ENCODE measurements at places on chromosomes 13 and 19.

DNA sequence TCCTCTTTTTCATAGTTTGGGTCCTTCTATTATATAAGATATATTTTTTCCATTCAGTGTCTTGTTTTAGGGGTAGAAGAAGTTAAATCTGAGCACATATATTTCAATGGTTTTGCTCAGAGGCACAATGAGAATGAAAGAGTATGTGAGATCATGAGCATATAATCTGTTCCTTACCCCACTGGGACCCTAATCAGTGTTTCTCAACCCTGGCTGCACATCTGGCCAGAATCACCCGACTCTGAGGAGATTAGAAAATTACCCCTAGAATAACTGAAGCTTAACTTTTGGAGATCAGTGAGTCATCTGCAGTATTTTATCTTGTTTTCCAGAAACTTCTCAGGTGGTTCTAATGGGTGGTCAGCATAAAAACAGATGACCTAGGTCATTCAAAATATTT, 782 bp downstream of the CYSLTR2 start:
- DNase-seq: no peak

GRCh38 chr19:5018224-5019015, 49.5 kb downstream of the KDM4B start:
- DNase-seq: no peak

DNA sequence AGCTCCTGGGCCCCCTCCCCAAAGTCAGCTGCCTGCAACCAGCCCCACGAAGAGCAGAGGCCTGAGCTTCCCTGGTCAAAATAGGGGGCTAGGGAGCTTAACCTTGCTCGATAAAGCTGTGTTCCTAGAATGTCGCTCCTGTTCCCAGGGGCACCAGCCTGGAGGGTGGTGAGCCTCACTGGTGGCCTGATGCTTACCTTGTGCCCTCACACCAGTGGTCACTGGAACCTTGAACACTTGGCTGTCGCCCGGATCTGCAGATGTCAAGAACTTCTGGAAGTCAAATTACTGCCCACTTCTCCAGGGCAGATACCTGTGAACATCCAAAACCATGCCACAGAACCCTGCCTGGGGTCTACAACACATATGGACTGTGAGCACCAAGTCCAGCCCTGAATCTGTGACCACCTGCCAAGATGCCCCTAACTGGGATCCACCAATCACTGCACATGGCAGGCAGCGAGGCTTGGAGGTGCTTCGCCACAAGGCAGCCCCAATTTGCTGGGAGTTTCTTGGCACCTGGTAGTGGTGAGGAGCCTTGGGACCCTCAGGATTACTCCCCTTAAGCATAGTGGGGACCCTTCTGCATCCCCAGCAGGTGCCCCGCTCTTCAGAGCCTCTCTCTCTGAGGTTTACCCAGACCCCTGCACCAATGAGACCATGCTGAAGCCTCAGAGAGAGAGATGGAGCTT, 4.7 kb upstream of the CEACAM5 start:
- DNase-seq: no peak

DNA sequence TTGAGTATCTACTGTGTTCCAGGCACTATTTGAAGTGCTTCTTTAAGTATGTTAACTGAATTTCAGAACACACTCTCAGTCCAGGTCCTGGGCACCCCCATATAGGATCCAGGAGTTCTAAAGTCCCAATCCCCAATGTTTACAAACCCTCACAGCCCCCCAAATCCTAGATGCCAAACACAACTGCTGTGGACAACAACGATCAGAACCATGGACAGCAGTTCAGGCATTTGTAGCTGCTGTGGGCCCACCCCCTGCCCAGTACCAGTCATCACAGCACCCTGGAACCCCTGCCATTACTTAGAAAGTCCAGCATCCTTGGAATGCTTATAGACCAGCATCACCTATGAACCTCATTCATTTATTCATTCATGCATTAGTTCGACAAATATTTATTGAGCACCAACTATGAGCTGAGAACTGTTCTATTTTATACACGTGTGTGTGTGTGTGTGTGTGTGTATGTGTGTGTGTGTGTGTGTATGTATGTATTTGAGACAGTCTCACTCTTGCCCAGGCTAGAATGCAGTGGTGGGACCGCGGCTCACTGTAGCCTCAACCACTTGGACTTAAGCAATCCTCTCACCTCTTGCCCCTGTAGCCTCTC, 19.3 kb upstream of the SDHAF1 start:
- no peak for DNase-seq

DNA sequence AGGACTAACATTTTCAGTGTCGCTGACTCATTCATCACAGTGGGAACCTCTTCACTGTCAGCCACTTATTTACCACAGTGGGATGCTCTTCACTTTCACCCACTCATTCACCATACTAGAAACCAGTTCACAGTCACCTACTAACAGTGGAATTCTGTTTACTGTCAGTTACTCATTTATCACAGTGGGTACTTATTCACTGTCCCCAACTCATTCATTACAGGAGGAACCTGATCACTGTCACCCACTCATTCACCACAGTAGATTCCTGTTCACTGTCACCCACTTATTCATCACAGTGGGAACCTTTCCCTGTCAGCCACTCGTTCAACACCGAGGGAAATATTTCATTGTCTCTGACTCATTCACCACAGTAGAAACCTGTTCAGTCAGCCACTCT, 10.1 kb upstream of the ZNF85 start:
- no peak for DNase-seq

- DNase-seq: no peak
Measured at GRCh38 chr19:31519908-31520307, 170.7 kb upstream of the TSHZ3 start.

GRCh38 chr13:64305246-64305645, 2889.6 kb upstream of the PCDH20 start:
- DNase-seq: no peak

DNA sequence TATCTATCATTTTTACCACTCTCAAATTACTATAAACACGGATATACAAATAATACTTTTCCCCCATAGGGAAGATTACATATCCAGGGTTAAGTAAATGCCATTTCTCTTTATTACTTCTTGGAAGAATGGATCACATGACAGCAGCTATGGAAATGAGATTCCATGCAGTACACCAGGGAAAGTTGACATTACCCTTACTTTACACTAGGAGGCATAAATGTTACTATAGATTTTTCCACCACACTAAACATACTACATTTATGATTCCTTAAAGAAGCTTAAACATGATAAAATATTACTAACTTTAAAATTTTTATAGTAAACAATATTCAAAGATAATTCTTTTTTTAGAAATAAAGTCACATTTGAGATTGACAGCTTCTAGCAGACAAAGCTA, 611.4 kb downstream of the PCDH9 start:
- DNase-seq: no peak

GRCh38 chr19:20371911-20372310, 193.7 kb downstream of the ZNF737 start:
- no peak for DNase-seq

- DNase-seq: peak; percentile 70
Measured at GRCh38 chr13:99265821-99266426, 7.7 kb upstream of the GPR18 start.

DNA sequence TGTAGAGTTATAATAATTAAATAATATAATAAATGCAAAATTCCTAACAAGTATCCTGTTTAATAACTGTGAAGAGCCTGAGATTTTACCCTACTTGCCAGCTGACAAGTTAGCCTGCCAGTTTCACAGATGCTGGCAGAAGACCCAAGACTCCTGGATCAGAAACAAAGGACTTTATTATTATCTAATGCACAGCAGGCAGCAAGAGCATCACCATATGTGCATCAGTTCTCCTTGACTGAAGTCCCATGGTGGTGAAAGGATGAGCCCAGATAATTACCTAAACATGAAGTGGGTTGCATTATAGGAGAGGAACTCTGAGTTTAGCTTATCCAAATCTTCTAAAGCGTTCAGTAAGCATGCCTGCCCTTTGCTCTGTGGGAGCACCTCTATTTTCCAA, 39.1 kb upstream of the MTIF3 start:
- DNase-seq: no peak

DNA sequence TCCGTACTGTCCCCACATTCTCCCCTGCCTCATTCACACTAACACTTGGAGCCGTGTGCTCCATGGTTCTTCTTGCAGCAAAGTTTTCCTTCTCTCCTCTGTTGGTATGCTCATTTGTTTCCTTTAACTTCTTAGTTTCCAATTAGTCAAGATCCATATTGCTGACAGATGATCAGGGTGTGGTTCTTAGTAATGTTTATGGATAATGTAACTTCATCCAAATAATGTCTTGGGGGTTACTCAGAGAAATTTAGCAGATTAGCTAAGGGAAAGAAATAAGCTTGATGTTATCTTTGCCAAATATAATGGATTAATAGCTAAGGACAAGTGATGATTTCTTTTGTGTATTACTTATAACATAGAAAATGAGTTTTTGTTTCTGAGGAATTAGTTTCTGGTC, 174.4 kb downstream of the NUFIP1 start:
- DNase-seq: no peak

DNA sequence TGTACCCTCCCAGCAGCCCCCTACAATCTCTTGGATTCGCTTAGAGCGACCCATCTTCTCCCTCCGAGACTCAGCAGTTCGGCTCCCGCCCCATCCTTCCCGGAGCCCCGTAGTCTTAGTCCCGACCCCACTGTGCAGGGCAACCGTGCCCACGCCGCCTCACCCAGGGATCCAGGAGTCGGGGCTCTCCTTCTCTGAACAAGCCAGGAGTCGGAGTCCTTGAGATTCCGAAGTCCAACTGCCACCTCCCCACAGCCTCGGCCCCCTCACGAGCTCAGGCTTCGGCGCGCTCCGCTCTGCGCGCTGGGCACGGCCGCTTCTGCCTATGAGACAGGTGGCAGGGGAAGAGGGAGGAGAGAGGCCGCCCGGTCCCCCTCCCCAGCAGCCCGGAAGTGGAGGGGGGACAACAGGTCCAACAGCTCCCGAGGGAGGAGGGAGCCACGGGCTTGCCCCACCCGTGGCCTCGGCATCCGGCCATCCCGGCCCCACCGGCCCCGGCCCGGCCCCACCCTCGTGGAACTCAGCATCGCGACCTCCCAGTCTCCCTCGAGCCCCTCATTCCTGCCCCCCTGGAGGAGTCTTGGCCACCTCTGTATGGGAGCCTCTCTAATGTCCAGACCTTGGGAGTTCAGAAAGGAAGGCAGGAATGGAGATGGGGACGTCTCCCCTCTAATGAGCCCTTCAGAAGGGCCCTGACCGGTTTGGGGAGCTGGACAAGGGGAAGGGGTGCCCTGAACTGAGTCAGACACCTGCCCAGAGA, at the start of gene PHLDB3:
PHLDB3 (minus strand) TSS at position 321 of the 760 bp plus-strand sequence. CDS start 628 bp downstream, outside the sequence.
- peak; percentile 44 for DNase-seq

- peak; percentile 12 for DNase-seq
Measured at GRCh38 chr19:13441810-13442512, 64.3 kb downstream of the CACNA1A start.

GRCh38 chr19:34066007-34066643, 106.2 kb upstream of the LSM14A start:
- DNase-seq: no peak

- DNase-seq: no peak
Measured at GRCh38 chr19:326871-327270, 17.7 kb downstream of the MIER2 start.

DNA sequence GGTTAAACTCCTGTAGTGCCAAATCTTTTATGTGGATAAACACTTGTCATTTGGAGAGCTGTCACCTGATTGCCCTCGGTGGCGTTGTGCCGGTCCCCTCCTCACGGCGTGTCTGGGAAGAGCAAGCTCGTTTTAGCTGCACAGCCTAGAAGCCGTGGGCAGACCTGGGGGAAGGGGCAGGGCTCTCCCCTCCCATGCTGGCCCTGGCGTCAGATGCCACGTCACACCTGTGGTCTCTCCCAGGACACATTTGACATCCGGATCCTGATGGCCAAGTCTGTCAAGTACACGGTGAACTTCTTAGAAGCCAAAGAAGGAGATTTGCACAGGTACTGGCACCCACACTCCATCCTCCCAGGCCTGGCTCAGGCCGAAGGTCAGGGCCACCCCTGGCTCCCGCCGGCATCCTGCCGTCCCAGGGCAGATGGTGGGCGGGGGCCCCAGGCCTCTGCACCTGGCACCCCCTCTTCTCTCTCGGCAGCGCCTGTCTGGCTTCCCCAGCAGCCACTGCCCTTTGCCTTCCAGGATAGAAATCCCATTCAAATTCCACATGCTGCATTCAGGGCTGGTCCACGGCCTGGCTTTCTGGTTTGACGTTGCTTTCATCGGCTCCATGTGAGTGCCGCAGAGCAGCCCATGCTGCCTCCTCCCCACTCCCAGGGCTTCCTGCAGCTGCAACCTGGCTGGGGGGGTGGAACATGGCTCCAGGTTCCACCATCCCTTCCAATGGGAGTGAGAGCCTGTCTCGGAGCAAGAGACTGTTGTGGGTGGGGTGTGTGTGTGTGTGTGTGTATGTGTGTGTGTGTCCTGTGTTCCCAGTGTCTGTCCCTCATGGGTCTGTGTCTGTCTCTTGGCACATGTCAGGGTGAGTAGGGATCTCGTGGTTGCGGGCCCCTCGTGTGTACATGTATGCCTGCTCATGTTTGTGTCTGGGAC, 8.8 kb downstream of the YIPF2 start:
- no peak for DNase-seq

GRCh38 chr13:94660695-94661326, 51.5 kb downstream of the SOX21 start:
- DNase-seq: no peak

GRCh38 chr19:19405971-19406877, 749 bp downstream of the GATAD2A start:
- DNase-seq: no peak

GRCh38 chr13:113991191-113991669, 17.4 kb upstream of the C13orf46 start:
- no peak for DNase-seq

DNA sequence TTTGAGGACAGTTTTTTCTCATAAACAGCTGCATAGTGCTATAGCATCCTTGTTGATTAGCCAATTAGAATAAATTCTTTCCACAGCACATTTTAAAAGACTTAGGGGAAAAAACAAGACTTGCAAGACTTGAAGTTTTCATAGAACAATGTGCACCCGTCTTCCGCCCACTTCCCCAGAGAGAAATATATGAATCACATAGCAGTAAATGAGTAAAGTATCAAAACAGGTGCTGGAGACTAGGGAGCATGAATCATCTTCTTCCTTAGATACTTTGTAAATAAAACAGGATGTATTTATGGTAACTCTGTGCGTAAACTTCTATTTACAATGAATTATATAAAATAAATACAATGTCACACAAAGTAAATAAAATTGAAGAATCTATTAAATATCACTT, 75.1 kb downstream of the COL4A2 start:
- DNase-seq: no peak

GRCh38 chr19:4697304-4697703, 26.3 kb downstream of the DPP9 start:
- DNase-seq: no peak

- DNase-seq: no peak
Measured at GRCh38 chr19:17654993-17655392, 33.2 kb downstream of the UNC13A start.

DNA sequence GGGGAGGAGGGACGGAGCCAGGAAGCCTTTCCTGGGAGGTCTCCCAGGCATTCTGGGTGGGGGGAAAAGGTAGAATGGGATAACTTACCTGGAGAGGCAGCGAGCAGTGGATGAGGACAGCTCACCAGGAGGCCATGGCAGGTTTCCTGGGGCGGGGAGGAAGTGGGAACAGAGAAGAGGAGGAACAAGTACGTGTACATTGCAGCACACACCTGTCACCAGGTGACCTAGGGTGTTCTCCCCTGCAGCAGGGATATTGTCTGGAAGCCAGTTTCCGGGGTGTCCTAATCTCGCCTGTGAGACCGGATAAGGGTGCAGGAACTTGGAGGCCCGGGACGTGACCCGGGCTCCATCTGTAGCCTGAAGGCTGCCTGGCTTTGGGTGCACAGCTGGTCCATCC, at the start of gene FUT3:
FUT3 (minus strand) TSS at position 148 of the 400 bp plus-strand sequence.
- DNase-seq: no peak
